ENCODE measurements at places on chromosomes 5 and 9.
A peak's percentile ranks its signal among the peaks of the same experiment; 100 is the strongest.

GRCh38 chr5:177035976-177036375 is 13.5 kb downstream of the ZNF346 start:
- DNase-seq = no peak

DNA sequence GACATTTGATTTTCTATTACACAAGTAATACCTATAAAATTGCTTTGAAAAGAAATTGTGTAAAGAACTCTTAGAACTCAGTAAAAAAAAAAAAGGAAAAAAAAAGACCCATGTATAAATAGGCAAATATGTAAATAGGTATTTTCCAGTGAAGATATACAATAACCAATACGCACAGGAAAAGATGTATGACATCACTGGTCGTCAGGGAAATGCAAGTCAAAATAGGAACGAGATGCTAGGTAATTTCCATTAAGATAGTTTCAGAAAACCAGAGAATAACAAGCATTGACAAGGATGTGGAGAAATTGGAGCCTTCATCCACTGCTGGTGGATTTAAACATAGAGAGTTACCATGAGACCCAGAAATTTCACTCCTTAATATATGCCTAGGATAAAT is 708.8 kb downstream of the MTRR start:
- DNase-seq = peak; percentile 40

DNA sequence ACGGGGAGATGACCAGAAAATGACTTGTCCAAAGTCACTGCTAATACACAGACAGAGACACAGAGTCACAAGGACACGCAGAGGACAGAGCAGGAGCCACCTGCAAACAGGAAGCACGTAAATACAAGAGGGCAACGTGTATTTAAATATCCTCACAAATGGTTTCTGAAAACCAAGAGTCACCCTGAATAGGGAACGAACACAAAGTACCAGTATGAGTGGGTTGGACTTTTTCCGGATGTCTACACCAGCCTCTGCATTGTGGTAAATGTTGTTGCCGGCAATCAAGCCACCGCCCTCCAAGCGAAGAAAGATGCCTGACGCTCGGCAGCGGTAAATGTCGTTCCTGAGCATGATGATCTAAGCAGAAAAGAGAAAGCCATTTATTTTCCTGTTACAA is 44.5 kb downstream of the FBXO10 start:
- no peak for DNase-seq

GRCh38 chr9:35111001-35111933 is 4.4 kb downstream of the ATOSB start:
- peak; percentile 99 for DNase-seq

DNA sequence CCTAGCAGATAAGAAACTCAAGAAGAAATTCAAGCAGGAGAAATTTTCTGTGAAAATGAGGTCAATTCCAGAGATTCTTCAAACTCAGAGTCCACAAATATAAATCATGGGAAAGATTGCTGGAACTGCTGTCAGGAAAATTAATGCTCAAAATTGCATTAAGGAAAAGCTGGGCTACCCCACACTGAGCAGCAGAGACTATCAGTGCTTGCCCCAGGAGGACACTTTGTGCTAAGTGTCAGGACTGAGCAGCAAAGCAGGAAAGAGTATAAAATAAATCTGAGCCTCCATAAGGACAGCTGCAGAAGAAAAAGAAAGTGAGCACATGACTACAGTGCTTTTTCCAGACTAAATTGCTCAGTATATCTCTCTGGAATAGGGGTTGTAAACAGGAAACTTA is 81.6 kb downstream of the RGS7BP start:
- no peak for DNase-seq

DNA sequence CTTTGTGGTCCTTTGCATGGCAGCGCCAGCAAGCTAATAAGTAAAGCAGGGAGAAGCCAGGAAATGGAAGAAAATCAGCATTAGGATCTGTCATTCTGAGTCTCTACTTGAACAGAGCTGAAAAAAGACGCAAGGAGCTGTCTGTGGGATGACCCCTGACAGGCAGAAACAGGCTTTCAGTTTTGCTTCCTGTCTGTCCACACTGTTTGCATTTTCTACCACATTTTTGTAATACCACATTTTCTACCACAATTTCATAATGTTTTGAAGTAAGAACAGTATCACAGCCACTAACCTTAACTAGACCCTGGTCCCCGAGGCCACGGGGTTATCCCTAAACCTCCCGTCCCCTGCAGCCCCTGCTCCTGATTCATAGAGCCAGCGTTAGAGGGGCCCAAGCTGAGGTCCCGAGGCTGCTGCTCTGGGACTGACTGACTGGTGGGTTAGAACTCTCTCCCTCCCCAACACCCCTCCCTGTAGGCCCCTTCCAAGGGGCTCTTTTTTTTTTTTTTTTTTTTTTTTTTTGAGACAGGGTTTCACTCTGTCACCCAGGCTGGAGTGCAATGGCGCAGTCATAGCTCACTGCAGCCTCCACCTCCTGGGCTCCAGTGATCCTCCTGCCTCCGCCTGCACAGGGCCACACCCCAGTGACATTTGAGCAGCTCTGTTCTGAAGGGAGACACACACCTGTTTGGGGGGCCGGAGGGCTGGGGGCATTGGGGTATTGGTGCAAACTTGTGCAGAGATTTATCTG is 4.0 kb upstream of the CLIC3 start:
- DNase-seq = no peak

DNA sequence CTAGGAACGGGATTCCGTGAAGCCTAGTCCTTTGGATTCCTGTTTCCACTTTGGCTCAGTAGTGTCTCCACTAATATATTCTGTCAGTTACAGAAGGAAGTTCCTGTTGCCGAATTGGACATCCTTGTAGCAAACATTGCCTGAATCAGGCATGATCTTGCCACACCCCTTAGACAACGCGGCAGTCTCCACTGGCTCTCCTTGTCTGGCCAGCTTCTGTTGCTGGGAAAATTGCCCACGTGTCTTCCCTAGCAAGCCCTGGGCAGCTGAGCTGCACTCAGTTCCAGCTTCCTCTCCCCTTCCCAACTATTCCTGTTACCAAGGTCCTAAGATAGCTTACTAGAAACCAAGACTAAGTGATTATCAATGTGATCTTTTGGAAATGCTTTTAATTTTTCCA is 316.6 kb upstream of the RIOK2 start:
- DNase-seq = no peak

DNA sequence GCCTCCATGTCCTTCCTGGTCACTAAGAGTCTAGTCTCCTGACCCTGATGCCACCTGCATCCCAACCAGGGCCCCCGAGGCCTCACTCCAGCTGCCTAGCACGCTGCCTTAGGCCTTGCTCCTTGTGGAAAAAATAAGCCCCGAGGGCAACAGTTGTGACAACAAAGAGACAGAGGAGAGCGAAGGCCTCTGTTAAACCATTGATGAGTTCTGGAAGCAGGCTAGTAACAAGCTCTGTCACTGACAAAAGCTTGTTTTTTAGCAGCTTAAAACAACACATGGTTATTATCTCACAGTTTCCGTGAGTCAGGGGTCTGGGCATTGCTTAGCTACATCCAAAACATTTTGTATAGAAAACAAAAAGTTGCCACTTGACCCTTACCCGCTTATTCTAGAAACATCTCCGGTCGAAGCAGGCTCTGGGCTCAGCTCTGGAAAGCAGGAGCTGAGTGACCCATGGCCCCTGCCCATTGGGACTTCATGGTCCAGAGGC is 48.2 kb upstream of the TBC1D2 start:
- DNase-seq = no peak

- DNase-seq = no peak
Observed at GRCh38 chr5:3265131-3265885, 330.3 kb upstream of the IRX1 start.

DNA sequence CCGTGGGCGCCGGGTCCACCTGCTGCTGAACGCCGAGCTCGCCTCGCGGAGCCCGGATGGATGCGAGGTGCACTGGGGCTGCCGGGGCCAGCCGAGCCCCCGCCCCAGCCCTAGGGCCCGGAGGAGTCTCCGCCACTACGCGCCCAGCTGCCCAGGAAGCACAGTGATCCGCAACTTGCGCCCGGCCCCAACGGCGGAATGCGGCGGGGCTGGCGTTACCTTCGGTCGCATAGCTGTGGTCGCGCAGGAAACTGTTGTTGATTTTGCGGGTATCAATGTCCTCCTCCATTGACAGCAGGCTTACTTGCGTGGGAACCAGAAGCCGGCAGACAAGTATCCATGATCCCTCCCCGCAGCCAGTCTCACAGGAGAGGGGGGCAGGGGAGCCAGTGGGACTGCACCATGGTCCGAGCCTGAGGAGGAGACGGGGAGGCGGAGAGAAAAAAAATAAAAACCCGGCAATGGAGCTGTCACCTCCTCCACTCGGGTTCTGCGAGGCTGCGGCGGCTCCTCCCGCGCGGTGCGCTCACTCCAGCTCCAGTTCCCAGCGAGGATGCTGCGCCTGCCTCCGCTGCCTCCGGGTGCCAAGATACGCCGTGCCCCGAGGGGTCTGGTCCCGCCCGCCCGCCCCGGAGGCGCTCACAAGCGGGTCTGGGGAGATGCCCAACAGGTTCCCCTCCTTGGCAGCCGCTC is 628 bp downstream of the PPP2R2B start:
- peak; percentile 20 for DNase-seq

GRCh38 chr5:90284375-90284774 is 125.2 kb downstream of the CETN3 start:
- no peak for DNase-seq

DNA sequence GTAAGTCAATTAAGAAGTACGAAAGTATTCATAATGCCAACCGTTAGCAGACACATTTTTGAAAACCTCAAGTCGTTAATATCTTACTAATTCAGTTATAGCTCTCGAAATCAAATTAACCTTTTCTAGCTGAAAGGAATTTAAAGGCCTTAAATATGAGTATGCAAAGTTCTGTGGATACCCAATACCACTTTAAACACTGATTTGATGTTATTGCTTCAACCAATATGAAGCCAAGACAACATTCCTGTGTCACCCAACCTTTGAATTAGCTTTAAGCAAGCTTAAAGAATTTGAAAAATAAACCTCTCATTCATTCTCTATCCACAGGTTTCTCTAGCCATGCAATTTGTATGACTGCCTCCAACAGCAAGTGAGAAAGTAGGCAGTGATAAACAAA is 204.5 kb downstream of the MCTP1 start:
- DNase-seq = no peak

GRCh38 chr5:65101632-65102100 is 332.9 kb downstream of the CWC27 start:
- no peak for DNase-seq

DNA sequence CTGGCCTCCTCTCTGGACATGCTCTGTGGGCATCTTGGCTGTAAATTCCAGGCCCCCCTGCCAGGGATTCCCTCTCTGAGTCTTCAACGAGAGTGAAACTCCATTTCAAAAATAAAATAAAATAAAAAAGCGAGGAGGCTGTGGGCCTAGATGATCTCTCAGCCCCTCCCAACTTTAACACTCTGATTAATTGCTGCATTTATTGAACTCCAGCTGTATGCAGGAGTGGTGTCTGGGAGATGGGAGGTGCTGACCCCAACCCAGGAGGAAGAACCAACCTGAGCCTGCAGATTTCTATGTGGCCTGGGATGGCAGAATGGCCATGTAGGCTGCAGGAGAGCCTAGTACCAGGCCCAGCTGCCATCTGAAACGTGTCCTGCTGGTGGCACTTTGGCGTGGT is 154.5 kb upstream of the IER5L start:
- DNase-seq = no peak

DNA sequence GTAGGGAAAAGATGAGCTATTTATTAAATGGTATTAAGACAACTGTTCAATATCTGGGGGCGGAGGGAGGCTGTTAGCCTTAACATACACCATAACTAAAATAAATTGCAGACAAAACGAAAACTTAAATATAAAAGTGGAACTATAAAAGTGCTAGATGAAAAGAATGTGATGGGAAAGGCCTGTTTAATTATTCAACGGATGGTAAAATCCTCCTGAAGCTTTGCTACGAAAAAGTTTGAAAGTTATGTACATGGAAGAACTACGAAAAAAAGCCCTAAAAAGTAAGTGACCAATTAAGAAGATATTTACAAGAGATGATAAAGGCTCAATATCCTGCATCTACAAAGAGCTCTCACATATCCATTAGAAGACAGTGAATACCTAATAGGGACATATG is 197.8 kb upstream of the IER5L start:
- no peak for DNase-seq

GRCh38 chr5:62974623-62975022 is 396.0 kb downstream of the LRRC70 start:
- DNase-seq = no peak

GRCh38 chr5:141362719-141363118 is 1.2 kb upstream of the PCDHGA5 start:
- no peak for DNase-seq

GRCh38 chr9:738209-738915 is 103.1 kb upstream of the DMRT1 start:
- no peak for DNase-seq

DNA sequence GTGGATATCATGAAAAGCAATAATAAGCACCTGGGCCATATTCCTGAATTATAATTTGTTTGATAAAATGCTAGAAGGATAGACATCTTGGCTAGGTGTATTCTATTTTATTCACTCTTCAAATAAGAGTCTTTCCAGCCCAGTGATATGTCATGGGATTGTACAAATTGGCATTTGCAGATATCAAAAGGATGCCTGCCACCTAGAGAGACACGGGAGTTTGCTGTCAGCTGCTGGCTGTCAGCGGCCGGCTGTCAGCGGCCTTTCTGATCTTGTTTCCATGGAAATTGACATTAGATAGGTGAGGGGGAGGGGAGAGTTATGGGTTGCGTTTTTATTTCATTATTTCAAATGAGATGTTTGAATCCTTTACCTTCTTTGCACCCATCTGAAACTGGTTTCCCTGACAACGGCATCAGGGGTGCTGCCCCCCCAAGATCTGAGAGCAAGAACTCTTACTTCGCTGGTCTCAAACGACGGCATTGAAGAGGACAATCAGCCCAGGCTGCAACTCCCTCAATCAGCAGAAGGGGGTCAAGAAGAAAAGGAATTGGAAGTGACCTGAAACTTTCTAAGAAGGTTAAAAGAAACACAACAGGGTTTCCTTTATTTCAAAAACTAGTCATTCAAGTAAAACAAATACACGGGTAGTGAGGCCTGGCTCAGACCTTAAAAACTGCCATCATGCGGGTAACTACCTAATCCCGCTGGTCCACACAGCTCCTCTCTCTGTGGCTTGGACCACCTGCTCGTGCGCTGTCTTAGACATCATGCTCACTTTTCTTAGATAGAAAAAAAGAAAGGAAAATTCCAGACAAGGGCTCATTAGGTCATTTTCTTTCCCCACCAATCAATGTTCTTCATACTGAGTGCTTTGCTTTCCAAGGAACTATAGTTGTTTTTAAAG is 115.7 kb downstream of the TLE1 start:
- DNase-seq = no peak

GRCh38 chr9:3308609-3309008 is 217.2 kb downstream of the RFX3 start:
- no peak for DNase-seq

GRCh38 chr5:61974680-61975079 is 331.3 kb upstream of the KIF2A start:
- DNase-seq = no peak

GRCh38 chr5:169781420-169782345 is 144.6 kb downstream of the DOCK2 start:
- DNase-seq = no peak

- no peak for DNase-seq
Observed at GRCh38 chr5:180816608-180817534, 14.3 kb upstream of the MGAT1 start.
